Activated CD8-positive, alpha-beta memory T cell treated with anti-CD3 and anti-CD28 coated beads for 1 hour (primary cell): ENCODE measurements at places on chromosomes 7 and 10.

GRCh38 chr10:96586419-96587263 is at the start of gene TM9SF3:
Gene TM9SF3 (minus strand): TSS chr10:96587012. CDS start chr10:96586835, 177 bp downstream.
- peak; percentile 88 for DNase-seq

GRCh38 chr7:29229066-29229465 is 34.5 kb downstream of the CHN2 start:
- DNase-seq: no peak

GRCh38 chr7:111508387-111508786 is 53.9 kb downstream of the IMMP2L start:
- no peak for DNase-seq

DNA sequence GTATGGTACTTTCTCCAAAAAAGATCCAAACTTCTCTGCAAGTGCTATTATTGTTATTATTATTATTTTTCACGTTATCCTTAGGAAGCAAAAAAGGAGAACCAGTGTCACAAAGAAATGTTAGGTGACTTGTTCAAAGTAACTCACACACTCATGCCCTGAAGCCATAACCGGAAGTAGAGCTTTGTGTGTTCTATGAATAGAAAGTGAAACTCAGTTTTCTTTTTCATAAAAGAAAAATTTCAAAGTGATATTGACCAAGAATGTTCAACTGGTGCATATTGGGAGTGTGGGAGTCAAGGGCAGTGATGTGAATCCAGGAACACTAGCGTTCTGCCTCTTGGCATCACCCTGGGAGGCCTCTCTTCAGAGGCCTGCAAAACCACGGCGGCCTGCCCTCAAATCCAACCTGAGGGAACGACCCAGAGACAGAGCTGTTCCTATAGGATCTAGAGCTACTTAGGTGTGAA is 106.1 kb downstream of the PRKCQ start:
- DNase-seq: no peak

GRCh38 chr7:57198801-57199200 is 66.6 kb upstream of the ZNF479 start:
- DNase-seq: no peak

- DNase-seq: no peak
Observed at GRCh38 chr7:79118143-79118542, 335.3 kb downstream of the MAGI2 start.

DNA sequence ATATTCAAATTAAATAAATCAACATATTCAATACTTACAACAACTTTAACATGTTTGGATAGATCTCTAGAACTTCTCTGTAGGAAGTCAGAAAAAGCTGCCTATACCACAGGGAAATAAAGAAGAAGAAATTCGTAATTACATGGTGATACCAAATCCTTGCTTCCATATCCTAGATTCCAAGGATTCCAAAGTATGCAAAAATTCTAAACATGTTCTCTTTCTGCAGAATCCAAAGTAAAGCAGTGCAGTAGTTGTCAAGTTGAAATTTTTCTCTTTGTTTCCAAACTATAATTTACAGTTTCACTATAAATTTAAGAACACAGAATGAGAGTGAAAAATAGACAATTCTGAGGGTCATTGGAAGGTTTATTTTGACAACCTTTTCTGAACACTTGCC is 233.7 kb upstream of the PTN start:
- DNase-seq: no peak

DNA sequence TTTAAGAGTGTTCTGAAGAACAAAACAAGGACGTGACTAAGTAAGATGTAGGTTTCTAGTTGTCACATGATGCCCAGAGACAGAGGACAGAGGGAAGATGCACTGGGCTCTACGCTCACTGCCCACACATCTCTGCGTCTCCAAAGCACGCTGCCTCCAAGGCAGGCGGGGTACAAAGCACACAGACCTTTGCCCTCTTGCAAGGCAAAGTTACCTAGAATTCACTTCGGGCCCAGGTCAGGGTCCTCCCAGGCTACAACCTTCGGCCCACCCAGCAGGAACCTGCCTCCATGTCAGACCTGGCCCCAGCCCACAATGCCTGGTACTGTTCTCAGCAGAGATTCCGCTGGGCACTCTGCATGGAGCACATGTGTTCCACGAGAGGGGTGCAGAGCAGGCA is 26.5 kb downstream of the GRB10 start:
- DNase-seq: no peak

- no peak for DNase-seq
Observed at GRCh38 chr7:133135451-133135850, 53.6 kb upstream of the CHCHD3 start.

DNA sequence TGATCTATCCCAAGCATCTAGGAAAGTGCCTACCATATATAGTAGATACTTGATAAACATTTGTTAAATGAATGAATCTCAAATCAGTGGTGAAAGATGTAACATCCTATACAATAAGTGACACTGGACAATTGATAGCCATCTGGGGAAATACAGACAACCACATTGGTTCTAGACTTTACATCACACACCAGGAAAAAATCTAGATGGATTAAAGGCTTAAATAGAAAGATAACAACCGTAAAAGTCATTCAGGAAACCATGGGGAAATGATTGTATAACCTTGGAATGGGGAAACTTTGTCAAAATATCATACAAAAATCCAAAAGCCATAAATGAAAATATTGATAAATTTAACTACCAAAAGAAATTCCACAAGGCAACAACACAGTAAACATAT is 7.0 kb upstream of the GARIN1A start:
- DNase-seq: no peak

- no peak for DNase-seq
Observed at GRCh38 chr7:78493401-78493800, 694.8 kb downstream of the PHTF2 start.

DNA sequence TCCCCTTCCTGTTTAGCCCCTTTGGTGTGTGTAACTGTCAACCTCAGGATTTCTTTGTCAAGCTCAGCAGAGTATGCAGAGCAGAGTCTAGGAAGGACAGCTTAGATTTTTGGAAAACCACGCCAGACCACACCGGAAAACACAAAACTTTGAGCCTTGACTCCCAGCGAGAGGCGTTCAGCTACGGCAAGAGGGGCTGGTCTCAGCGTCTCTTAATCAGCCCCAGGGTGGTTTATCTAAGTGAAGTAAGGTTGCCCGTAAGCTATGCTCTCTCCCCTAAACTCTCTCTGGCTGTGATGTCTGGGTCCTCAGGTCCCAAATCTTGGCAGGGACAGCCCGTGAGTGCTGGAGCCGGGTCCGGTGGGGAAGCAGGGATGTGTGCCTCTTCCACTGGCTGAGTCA is 230.9 kb downstream of the KLF6 start:
- DNase-seq: no peak
